ENCODE measurements at places on chromosomes 1 and 21.

DNA sequence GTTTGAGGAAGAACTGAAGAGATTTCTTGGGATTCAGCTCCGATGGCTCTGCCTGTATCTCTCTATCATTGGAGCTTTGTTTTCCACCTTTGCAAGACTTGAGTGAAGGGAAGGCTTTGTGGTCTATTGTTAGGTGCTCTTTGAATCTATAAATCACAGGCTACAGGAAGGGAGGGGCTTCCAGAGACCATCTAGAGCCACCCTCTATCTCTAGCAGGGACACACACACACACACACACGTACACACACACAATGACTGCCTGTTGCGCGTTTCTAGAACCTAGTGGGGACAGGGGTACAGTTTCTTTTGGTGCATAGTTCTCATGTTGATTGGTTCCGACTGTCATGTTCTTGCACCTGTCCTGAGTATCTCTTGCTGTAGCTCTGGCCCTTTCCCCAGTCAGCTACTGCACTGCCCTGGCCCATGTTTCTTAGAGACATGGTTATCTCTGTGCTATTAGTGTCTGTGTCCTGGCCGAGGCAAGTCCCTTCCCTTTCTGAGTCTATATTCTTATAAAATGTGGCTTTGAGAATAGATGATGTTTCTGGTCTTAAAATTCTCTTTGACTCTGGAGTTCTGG is 60.7 kb downstream of the MAN1C1 start:
- DNase-seq, result no peak

DNA sequence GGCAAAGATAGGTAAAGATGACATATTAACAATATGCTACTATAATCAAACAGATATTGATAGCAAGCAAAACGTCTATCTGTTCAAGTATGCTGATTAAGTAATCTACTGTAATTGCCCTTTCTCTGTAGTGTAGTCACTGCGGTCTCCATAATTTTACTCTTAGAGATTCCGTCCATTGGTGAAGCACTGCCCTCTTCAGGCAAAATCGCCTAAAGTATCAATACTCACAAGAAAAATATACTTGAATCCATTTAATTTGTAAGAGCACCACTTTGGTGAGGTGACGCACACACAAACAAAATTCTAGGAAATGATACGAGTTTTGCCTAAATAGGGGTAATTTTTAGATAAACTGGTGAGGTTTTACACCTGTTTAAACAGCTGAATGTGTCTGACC is 434.6 kb upstream of the CHRM3 start:
- DNase-seq, result no peak

DNA sequence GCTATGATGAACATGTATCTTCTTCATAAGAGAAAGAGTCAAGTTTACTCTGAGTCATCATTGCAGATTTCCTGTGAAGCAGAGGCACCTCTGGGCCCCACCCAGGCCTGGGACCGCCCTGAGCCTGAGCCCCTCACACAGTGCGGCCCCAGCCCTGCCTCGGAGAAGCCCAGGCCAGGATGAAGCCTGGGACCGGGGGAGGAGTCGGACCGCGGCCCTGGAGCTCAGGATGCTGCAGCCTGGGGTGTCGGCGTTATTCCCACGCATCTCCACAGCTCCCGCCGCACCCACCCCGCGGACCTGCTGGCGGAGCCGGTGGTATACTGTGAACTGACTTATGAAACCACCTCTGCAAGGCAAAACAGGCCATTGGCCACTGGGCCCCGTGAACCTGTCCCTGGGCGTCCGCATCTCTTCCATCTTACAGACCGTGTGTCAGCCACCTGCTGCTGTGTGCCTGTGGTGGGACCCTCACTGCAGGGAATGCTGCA is 2.4 kb upstream of the COL6A1 start:
- DNase-seq, result no peak

DNA sequence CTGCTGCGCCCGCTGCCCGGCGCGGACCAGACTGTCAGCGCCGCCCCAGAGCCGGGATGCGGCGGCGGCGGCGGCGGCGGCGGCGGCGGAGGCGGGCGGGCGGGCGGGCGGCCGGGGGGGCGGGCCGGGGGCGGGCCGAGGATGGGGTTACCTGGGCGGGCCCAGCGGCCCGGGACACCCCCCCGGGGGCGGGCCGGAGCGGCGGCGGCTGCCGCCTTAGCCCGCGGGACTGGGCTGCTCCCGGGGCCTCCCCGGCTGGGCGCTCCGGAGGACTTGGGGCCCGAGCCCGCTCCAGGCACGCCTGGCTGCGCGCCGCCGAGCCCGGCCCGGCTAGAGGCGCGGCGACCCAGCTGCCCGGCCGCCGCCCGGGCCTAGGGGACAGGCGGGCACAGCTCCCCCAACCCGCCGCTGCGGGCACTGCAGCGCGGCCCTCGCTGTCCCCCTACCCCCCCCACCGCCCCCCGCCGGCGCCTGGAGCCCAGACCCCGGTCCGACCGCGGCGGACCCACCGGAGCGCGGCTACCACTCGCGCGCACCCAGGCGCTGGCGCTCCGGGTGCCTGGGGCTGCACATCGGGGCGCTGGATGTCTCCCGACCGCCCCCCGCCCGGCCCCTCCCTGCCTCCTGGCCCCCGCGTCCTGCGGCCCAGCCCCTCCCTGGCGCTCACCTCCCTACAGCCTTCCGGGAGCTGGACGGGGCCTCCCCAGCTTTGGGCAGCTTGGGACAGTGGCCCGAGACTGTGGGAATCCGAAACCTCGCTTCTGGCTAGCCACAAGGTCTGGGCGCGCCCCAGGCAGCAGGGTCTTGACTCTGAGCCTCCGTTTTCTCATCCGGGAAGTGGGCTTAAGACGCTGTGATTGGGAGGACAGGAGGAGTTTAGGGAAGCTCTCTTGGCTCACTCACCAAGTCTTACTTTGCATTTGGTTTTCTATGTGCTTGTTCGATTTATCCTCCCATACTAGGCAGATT is at the start of gene WNT4:
Gene WNT4, minus strand, starts transcription at position 33 of the 969 bp plus-strand sequence. CDS start 175 bp downstream, outside the sequence.
- DNase-seq, result no peak

DNA sequence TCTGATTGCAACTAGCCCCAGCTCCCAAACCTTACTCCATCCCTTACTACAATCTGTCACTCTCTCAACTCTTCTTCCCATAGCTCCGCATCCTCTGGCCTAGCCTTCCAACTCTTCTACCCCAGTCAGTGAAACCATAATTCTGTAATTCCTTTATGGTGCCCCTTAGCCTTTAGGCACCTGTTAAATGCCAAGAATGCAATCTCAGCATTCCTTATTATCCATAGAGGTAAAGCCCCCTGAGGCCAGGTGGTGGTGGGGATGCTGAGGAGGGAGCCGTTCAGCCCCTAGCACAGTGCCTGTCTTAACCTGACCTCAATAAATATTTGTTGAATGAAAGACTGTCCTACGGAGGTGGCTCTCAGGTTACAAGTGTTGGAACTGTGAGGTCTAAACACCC is 14.0 kb downstream of the ATP1A2 start:
- DNase-seq, result no peak

DNA sequence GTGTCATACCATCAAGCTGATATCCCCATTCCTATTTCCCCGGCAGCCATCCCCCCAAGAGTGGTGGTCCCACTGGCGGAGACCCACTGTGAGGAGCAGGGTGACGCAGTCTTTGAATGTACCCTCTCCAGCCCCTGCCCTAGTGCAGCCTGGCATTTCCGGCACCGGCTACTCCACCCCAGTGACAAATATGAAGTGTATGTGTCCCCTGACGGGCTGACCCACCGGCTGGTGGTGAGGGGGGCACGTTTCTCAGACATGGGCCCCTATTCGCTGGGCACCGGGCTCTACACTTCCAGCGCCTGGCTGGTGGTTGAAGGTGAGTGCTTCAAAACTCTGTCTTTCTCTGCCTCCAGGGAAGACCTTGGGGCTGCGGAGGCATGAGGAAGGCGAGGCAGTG is 14.4 kb downstream of the IGFN1 start:
- no peak for DNase-seq

DNA sequence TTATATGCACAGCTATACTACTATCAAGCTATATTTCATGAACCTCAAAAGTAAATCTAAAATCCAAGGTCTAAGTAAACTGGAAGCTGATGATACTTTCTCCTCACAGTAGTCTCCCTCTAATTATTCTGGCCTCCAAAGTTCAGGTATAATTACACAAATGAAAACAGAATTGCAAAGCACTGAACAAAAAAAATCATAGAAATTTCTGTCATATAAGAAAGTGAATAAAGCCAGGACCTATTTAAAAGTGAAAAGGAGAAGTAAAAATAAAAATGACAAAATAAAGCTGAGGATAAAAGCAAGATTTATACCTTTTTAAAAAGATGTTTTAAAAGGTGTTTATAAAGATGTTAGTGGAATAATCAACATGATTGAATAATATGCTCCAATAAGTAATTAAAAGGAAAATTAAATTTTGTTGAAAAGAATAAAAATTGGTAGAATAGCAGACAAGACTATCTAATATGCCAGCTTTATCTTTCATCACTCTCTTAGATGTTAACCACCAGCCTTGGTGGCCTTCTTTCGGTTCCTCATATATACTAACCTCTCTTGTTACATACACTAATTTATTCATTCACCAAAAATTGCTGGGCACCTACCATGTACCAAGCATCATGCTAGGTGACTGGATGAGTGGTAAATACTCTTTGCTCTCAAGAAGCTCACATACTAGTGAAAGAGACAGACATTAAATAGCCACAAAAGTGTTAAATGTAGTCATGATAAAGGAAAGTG is 25.1 kb downstream of the SHCBP1L start:
- no peak for DNase-seq

- no peak for DNase-seq
Observed at GRCh38 chr1:171420810-171421209, 64.5 kb upstream of the PRRC2C start.
